Activated effector memory CD4-positive, alpha-beta T cell treated with Interleukin-2 at 50 U/mL for 16 hours (primary cell): ENCODE measurements at places on chromosomes 5 and 9.

GRCh38 chr9:8643464-8643863, 843.9 kb upstream of the DMAC1 start:
- no peak for DNase-seq

DNA sequence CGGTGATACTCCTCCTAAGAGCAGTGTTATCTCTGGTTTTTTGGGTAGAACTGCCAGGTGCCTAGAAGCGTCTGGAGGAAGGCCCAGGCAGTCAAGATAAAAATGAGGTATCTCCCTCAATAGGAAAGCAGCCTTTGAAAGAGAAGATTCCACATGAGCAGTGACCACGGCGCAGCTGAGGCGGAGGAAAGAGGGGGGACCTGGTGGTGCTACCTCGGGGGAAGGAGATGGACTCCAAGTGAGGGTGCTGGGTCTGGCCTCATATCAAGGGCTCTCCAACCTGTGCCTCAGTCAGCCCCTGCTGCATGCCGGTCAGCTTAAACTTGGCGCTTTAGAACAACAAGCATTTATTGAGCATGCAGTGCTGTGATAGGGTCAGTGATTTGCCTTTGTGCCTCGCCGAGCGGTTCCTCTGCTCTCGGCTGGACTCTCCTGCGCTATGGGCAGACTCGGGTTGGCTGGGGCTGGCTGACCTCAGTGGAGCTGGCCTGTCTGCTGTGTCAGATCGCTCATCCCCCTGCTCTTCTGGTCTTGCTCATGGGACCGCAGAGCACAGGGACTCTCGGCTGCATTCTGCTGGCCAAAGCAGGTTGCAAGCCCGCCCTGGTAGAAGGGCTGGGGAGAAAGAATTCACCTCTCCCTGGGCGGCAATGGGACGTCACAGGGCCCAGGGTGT, 121.1 kb upstream of the IRX4 start:
- no peak for DNase-seq

- no peak for DNase-seq
Observed at GRCh38 chr5:74252044-74252443, 388.5 kb downstream of the ENC1 start.

DNA sequence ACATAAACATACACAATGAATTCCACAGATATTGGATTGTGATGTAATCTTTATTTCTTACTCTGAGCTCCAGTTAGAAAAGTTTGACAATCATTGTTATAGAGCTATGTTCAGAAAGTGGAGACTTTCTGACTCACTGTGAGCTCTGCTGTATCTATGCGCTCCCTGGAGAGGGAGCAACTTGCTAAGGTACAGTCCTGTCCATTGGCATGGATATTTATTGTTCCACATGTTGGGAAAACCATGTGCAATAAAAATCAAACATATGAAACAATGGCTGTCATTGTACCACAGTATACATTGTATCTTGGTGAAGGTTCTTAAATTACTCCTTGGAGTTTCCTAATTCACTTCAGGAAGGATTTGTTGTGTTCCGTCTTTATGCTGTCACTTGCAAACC, 26.8 kb downstream of the NMRK1 start:
- DNase-seq = no peak

- DNase-seq = no peak
Observed at GRCh38 chr9:69816735-69817134, 3.9 kb upstream of the CFAP95 start.

- no peak for DNase-seq
Observed at GRCh38 chr5:160450164-160450932, 28.7 kb downstream of the PTTG1 start.

DNA sequence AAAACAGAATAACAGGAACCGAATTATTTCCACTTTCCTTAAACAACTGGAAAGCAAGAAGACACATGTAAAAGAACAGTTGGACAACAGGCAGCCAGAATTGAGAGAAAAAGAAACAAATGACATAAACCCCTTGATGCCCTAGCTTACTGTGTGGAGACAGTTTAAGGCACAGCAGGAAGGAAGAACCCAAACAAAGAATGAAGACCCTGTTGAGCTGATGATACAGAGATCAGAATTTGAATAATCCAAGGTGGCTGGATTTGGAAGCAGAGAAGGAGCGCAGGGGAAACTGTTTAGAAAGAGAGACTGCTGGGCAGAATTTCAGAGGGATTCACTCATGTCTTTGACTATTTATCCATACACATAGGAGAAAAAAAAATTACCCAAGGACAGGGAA, 316.3 kb upstream of the POU5F2 start:
- DNase-seq = no peak

DNA sequence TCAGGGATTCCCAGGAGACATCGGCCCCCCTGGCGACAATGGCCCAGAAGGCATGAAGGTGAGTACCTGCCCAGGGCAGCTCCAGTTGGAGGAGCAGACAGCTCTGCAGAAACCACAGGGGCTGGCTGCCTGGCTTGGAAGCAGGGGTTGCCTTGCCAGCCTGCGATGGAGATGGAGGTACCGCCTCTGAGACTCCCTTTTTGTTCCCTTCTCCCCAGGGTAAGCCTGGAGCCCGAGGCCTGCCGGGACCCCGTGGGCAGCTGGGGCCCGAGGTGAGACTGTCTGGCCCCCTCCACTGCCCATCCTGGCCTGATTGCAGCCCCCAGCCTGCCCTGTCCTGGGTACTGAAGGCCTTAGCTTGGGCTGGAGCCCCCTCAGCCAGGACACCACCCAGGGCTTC, 82.7 kb upstream of the ORM1 start:
- no peak for DNase-seq

DNA sequence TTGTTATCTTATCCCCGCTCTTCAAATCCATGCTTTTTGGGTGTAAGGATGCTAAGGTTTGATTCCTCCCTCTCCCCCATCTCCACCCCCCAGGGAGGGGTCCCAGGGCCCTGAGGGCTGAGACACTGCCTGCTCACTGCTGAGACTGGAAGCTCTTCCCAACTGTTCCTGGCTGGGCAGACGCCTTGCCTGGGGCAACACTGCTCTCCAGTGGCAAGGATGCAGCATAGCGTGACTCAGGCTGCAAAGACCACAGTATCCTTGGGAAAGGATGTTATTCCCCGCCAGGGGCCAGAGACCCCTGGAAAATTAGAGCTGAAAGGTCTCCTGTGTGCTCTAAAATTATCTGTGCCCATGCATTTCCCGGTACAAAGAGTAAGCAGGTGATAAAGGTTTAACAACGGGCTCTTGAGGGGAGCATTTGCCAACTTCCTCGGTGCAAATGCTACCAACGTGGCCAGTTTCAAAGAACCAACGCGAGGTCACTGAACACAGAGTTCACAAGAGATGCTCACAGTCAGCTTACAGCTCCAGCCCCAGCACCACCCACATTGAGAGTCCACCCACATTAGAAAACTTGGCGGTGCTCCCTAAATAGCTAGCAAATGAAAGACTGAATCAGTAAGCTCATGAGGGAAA, 271.9 kb downstream of the NSG2 start:
- no peak for DNase-seq

DNA sequence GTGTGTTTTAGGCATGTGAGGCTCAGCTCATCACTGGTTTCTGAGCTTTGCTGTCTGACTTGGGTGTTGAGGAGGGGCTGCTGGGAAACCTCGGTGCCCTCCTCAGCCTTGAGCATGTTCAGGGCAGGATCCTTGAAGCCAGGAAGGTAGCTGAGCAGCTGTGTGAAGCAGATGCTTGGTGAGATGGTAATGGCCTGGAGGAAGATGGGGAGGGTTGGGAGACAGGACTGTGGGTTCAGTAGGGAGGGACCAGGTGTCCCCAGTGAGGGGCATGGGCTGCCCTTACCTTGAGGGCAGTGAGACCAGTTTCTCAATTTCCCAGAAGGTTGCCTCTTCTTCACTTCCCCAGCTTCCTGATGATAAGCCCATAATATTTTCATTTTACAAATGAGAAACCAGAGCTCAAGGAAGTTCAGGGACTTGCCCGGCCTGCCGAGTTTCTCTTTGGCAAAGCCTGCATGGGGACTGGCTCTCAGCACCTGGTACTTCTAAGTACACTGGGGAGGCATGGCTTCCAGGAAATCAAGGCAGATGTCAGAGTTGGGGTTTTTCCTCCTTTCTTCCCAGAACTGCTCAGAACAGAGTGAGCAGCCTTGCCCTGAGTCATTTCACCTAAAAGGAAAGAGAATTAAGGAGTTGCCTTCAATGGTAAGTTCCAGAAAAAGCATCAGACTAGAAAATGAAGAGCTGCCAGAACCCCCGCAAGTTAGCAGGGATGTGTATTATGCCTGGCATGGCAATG, 225.7 kb downstream of the MAST4 start:
- peak; percentile 34 for DNase-seq

GRCh38 chr9:137873408-137873807, 4.2 kb upstream of the CACNA1B start:
- no peak for DNase-seq

DNA sequence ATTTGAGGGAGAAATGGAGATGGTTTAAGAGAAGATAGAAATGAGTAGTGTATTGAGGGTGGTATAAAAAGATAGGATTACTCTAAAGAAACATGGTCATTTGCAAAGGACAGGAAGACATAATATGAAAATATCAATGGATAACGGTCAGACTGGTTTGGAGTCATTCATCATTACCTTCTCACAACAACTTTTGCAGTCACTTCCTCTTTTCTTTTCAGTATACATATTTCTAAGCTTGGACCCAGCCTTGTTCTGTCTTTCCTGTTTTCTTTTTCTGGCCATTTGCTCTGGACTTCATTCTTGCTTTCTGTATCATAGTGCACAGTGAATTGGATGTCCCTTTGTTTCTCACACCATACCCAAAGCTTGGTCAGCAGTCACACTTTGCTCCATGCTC, 966.5 kb upstream of the TYRP1 start:
- DNase-seq = no peak

GRCh38 chr5:39113354-39113953, 39.3 kb upstream of the RICTOR start:
- no peak for DNase-seq

DNA sequence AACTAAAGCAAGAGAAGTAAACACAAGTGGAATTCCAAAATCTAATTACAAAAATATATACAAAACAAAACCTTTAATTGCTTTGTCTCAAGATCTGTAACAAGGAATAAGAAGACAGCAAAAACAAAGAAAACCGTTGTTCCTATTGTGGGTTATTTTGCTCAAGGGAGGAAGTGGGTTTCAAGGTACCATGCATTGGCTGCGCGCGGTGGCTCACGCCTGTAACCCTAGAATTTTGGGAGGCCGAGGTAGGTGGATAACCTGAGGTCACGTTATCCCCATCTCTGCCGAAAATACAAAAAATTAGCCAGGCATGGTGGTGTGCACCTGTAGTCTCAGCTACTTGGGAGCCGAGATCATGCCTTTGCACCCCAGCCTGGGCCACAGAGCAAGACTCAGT, 12.1 kb upstream of the IQGAP2 start:
- DNase-seq = no peak

GRCh38 chr5:61256474-61256873, 75.6 kb upstream of the ZSWIM6 start:
- DNase-seq = no peak

GRCh38 chr5:761854-762710, 22.4 kb downstream of the ZDHHC11B start:
- no peak for DNase-seq

- DNase-seq = no peak
Observed at GRCh38 chr5:131042021-131042789, 122.9 kb downstream of the HINT1 start.

DNA sequence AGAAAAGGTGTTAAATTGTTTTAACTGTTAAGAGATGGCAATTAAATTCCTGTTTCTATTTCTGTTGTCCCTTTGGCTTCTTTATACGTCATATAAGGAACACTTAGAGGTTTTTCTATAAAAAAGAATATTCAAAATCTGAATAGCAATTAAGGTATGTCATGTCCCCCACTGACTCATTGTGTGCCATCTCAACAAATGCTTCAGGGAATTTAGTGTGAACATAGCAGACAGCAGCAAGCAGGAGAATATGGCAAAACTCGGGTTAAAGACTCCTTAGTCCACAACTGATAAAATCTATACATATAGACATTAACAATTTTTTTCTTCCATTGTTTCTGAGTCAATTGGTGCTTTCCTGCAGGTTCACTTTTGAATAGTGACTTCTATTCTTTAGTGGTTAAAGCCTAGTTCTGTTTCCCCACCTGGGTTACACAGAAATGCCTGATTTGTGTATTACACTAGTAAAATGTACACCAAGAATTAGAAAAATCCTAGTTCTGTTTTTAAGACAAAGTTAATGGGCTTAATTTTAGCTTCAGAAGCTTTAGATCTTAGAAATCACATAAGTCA, 17.9 kb upstream of the RPS23 start:
- no peak for DNase-seq

DNA sequence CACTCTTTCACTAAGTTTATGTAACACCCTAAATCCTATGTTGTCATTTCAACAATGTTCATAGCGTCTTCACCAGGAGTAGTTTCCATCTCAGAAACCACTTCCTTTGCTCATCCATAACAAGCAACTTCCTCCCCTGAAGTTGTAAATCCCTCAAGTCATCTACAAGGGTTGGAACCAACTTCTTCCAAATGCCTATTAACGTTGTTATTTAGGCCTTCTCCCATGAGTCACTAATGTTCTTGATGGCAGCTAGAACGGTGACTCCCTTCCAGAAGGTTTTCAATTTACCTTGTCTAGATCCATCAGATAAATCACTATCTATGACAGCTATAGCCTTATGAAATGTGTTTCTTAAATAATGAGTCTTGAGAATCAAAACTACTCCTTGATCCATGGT, 73.3 kb upstream of the TARS1 start:
- DNase-seq = no peak

GRCh38 chr5:167743695-167744464, 547.6 kb upstream of the WWC1 start:
- DNase-seq = no peak

DNA sequence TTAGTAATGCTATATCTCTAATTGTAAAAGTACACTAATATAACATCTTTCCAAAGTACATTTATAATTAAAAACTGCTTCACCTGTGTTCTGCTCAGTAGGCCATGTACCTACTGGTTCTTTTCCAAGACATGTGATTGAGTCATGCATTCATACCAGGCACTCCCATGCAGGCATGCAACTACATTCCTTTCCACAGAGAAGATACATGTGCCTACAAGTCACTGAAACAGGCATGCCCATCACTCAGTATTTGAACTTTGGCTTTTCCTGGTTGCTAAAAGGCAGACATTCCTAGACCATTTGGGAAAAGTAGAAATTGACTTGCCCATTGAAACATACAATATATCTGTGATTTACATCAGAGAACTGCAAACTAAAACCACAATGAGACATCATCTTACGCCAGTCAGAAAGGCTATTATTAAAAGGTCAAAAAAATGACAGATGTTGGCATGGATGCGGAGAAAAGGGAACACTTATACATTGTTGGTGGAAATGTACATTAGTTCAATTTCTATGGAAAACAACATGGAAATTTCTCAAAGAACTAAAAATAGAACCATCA, 148.3 kb upstream of the MOCS2 start:
- DNase-seq = no peak
